ENCODE measurements at places on chromosomes 1 and 21.

DNA sequence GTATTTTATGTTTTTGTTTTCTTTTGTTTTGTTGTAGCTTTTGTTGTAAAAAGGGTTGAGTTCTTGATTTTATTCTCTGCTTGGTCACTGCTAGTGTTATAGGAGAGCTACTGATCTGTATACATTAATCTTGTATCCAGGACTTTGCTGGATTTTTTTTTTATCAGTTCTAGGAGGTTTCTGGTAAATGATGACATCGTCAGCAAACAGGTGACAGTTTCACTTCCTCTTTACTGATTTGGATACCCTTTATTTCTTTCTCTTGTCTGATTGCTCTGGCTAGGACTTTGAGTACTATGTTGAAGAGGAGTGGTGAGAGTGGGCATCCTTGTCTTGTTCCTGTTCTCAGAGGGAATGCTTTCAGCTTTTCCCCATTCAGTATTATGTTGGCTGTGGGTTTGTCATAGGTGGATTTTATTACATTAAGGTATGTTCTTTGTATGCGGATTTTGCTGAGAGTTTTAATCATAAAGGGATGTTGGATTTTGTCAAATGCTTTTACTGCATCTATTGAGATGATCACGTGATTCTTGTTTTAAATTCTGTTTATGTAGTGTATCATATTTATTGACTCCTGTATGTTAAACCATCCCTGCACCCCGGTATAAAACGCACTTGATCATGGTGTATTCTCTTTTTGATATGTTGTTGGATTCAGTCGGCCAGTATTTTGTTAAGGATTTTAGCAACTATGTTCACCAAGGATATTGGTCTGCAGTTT, 905.7 kb downstream of the LTN1 start:
- no peak for DNase-seq

DNA sequence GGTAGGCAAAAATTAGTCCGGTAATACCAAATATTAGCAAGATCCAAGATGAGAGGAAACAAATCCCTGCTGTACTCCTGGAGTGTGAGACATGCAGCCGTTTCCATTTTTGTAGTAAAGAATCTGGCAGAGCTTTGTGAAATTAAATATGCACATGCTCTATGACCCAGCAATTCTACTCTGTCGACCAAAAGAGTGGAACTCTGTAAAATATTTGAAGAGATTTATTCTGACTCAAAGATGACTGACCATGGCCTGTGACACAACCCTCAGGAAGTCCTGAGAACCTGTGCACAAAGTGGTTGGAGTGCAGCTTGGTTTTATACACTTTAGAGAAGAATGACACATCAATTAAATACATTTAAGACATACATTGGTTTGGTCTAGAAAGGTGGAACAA, 16.2 kb downstream of the HAX1 start:
- no peak for DNase-seq

DNA sequence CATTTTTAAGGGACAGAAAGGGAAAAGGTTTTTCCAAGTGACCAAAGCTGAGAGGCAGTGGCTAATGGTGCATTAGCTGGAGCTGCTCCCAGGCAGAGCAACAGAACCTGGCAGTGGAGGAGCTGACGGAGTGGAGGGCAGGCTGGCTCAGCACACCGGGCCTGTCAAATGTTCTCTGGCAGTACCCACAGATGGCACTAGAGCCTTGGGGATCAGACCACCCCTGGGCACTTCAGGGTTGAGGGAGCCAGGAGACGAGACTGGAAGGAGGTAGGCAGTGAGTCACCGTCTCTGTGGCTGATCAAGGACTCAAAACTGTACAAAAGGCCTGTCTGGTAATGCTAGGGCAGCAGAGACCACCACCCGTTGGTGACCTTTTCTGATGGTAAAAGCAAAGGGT, 121.7 kb upstream of the KIAA0040 start:
- DNase-seq: no peak

DNA sequence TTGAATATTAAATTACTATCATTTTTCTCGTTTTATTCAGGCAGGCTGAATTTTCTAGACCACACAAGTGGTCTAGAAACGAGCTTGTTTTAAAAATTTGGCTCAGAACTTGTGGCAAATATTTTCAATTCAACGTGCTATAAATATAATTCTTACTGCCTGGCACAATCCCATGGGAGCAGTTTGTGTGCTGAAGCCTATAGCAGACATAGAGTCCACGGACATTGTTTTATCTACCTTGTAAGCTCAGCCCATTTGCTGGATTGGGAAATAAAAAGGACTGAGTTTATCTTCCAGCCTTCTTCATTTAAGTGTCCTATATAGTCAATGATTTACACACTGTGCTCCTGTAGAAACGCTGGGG, 103.4 kb downstream of the ZBTB18 start:
- no peak for DNase-seq

GRCh38 chr1:225577241-225577640, 75.7 kb downstream of the ENAH start:
- no peak for DNase-seq

- no peak for DNase-seq
Observed at GRCh38 chr1:228310162-228310792, 96.4 kb downstream of the TRIM11 start.

DNA sequence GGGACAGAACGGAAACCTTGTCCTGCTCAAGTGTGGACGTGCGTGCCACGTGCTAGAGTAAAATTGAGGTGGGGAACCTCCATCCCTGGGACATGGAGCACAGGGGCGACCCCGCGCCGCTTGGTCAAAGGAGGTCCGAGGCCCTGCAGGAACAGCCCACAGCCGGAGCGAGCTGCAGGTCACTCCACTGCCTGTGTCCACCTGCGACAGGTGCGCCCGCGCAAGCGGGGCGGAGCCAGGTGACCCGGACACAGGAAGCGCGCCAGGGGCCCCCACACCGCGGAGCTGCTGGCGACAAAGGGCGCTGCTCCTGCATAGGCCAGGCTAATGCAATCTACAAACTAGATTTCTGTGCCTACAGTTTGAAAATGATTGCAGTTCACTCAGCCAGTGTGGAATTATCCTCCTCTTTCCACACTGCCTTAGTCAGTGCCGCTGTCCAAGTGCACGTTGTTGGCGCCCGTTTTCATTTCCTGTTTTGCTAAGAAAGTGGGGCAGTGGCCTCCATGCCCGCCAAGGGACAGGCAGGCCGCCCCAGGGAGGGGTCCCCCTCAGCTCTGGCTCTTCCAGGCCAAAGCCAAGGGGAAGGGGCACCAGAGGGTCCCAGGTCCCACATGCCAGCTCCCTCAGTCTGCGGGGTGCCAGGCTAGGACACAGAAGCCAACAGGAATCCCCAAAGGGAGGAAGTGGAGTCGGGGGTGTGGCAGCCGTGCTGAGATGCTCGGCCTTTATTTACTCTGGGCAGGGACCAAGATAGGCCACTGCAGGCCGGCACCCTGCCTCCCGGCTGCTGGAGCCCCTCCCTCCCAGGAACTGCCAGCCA, 4.3 kb upstream of the NADK start:
- no peak for DNase-seq

DNA sequence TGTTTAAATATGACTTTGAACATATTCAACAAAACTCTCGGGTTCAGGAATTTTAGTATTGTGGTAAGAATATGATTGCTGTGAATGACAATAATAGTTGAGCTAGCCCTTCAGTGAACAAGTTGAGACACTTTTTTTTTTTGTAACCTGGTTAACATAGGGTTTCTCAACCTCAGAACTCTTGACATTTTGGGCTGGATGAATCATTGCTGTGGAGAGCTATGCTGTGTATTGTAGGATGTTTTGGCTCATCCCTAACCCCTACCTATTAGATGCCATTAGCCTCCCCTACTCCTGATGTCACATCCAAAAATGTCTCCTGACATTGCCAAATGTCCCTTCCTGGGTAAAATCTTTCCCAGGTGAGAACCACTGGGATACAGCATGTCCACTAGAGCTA, 113.7 kb downstream of the RUNX1 start:
- no peak for DNase-seq

- no peak for DNase-seq
Observed at GRCh38 chr21:30964283-30964682, 74.0 kb downstream of the KRTAP19-8 start.

GRCh38 chr1:44632598-44632997, 41.7 kb downstream of the TMEM53 start:
- DNase-seq: no peak

DNA sequence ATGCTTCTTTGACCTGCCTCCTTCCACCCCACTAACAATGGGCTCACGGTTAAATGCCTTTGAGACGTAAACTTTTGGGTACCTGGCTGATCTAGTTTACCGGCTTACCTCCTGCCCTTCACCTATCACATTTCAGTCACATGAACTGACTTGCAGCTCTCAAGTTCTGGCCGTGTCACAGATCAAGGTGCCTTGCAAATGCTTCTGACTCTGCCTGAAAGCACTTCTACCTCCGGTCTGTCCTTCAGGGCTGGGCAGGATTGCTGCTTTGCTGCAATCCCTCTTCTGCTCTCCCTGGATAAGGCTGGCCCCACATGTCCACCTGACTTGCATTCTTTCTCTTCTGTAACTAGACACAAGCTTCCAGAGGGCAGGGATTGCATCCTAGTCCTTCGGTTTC, 69.0 kb downstream of the GRIK1 start:
- DNase-seq: no peak
